Activated CD8-positive, alpha-beta memory T cell treated with anti-CD3 and anti-CD28 coated beads for 4 hours (primary cell): ENCODE measurements at places on chromosomes 11 and 22.

GRCh38 chr22:45286854-45287551 is 2.3 kb downstream of the UPK3A start:
- DNase-seq: no peak

GRCh38 chr11:114571712-114572111 is 12.0 kb upstream of the NXPE1 start:
- DNase-seq: no peak

DNA sequence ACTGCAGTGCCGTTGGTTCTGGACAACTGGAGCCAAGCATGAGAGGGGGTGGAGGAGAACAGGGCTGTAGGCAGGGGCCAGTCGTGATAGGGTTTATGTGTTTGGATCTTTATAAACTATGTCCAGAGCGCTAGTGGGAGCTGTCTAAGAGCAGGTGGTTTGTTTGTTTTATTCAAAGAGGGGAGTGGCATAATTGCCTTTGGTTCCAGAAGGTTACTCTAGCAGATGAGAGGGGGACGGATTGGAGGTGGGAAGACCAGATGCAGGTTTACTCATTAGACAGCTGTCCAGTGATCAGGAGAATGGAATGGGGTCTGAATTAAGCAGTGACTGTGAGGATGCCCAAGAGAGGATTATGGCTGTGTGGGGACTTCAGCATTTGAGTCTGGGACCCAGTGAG is 109.3 kb upstream of the TBCEL start:
- no peak for DNase-seq

- DNase-seq: no peak
Observed at GRCh38 chr11:119438599-119438998, 15.6 kb upstream of the THY1 start.

DNA sequence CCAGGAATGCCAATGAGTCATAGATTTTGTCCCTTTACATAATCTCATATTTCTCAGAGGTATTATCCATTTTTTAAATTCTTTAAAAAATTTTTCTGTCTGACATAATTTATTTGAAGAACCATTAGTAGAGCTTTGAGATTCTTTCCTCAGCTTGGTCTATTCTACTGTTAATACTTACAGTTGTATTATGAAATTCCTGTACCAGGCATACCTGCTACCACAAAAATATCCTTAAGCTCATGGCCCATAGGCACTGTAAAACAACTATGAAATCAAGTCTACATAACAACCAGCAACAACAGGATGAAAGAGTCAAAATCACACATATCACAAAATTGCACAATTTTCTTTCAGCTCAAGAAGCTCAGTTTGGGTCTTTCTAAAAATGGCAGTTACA is 541.3 kb downstream of the LUZP2 start:
- DNase-seq: no peak

DNA sequence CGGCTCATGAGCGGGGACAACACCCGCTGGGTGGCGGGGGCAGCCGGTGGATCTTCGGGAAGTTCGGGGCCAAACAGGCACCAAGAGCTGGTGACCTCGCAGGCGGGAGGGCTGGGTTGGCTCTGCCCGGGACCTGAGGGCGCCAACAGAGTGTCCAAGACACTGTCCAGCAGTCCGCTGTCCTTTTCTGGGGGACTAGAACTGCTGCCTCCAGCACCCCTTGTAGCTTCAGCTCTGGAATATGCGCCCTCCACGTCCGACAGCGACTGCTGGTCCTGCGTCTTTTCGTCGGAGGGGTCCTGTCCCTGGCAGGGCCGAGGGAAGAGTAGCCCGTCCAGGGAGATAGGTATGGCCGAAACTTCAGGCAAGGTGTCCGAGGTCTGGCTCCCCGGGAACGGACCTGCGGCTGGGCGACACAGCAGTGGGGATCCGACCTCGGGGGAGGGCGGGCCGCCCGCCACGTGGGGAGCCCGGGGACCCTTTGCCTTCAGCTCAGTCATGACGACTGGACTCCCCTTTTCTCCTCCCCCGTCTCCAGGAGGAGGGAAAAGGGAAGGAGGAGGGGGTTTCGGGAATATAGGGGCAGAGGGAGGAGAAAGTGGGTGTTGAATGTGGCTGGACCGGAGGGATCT is 926 bp downstream of the PGR start:
- no peak for DNase-seq

DNA sequence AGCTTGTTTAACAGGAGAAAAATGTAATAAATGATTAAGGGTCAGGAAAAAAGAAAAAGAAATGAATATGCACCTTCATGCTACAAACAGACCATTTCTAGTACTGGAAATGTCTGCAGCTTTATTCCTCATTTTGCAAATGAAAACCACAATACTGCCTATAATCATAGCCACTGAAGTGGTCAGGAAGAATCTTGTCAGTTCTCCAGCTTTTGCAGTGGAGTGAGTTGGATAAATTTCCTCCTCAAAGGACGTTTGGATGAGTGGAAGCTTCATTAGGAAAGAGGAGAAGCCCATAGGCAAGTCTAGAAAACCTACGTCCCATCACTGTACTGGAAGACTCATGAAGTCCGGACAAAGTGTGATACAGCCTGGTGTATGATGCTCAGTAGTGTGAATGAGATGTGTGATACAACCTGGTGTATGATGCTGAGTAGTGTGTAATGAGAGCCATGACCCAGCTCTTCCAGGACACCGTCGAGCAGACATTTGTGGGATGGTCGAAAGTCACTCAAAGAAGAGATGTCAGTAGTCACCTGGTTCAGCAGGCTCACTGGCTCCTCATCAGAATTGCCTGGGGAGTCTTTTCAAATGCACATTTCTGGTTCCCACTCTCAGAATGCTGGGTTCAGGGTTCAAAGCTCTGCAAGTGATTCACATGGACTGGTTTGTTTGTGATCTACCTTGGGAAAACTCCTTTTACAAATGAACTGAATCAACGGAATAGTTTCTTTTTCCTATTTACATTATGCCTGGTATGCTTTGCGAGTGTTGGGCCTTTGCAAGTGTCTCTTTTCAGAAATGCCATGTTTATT is 101.3 kb downstream of the PDHX start:
- DNase-seq: no peak

GRCh38 chr22:39576027-39576426 is 5.5 kb downstream of the CACNA1I start:
- DNase-seq: no peak

DNA sequence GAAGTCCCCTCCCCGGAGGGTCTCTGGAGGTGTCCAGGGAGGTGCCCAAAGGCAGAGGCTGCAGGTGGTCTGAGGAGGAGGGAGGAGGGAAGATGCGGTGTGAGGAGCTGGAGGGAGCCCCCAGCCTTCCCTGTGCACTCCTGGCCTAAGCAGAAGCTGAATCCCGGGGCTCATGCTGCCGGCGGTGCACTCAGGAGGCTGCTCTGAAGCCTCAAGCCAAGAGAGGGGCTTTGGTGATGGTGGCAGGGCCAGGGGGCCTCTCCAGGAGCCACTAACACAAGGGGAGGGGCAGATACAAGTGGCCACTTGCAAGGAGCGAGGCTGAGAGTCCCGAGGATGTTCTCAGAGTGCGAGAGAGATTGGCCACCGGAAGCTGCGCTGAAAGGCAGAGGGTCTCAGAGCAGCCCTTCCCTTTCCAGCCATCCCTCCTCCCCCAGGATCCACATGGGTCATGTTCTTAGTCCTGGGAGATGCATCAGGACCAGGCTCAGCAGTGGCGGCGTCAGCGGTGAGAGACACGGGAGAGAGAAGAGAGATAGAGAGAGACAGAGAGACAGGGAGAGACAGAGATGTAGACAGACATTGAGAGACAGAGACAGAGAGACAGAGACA is 774 bp upstream of the MRGPRG start:
- no peak for DNase-seq

DNA sequence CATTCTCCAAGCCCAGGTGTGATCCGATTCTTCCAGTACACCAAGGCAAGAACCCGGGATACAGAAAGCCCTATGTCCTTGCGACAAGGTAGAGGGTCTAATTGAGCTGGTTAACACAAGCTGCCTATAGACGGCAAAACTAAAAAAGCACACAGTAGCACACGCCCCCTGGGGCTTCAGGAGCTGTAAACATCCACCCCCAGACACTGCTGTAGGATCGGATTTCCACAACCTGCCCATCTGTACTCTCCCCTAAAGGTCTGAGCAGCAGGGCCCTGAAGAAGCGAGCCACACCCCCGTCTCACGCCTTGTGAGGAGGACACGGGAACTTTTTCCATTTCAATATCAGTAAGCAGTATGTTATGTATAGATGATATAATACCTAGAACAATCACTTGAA is 624.7 kb downstream of the BUD13 start:
- DNase-seq: no peak

DNA sequence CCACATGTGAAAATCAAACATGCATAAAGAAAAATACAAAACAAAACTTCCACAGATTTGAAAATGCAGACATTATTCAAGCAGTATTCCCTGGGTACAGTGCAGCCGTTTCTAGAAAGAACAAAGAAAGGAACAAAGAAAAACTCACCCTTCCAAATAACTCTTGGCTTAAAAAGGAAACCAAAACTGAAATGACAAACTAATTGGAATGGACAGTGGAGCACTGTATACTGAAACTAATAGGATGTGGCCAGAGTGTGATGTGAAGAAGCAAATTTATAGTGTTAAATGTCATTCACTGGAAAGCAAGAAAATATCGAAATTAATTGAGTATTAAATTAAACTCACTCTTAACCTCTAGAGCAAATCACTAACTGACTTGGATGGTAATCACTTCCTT is 55.4 kb downstream of the QSER1 start:
- DNase-seq: no peak

DNA sequence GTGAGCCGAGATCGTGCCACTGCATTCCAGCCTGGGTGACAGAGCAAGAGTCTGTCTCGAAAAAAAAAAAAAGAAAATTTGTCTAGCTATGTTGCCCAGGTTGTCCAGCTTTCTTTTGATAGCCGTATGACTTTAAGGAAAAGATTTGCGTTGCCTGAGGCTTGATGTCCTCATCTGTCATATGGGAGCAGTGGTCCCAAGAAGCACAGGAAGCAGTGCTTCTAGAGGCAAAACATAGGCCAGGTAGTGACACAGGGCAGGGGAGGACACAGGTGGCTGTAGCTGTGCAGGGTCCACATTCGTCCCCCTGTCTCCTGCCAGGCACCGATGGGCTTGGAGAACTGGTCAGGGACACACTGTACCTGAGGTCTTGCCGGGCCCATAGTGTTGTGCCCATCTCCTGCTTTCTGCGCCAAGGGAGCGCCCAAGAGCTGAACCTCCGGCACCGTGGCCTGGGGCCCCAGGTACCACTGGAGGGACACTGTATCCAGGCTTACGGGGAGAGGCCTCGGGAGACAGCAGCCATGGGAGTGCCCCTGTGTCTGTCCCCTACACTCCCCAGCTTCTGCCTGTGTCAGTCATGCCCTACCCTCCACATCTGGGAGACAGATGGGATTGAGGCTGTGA is 1.4 kb downstream of the LRRC74B start:
- no peak for DNase-seq

GRCh38 chr11:74684661-74685060 is 46.6 kb downstream of the CHRDL2 start:
- no peak for DNase-seq

GRCh38 chr22:27896245-27896644 is 22.8 kb downstream of the PITPNB start:
- no peak for DNase-seq

- no peak for DNase-seq
Observed at GRCh38 chr22:24146194-24146616, 35.1 kb upstream of the SUSD2 start.

- no peak for DNase-seq
Observed at GRCh38 chr11:128289048-128289447, 298.3 kb downstream of the ETS1 start.

- no peak for DNase-seq
Observed at GRCh38 chr22:33186816-33187215, 128.6 kb upstream of the SYN3 start.

DNA sequence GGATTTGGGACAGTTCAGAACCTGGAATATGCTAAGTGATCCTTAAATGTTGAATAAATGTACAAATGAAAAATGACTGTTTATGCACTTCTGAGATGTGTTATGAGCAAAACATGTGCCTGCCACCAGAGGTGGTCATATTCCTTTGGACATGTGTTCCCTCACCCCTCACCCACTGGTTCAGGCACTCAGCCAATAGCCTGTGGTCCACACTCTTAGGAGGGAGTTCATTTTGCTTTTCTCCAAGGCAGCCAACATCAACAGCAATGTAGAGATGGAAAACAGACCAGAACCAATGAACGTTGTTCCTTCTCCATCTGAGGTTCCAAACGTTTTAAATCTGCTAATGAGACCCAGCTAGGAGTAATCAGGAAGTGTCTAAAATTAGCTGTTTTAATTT is 44.0 kb downstream of the RPUSD4 start:
- DNase-seq: no peak

DNA sequence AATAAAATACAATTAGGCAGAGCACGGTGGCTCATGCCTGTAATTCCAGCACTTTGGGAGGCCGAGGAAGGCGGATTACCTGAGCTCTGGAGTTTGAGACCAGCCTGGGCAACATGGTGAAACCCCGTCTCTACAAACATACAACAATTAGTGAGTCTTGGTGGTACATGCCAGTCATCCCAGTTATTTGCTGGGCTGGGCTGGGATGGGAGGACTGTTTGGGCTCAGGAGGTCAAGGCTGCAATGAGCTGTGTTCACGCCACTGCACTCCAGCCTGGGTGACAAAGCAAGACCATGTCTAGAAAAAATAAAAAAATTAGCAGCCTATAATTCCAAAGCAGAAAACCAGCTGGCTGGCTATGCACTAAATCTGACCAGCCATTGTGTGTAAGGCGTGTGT is 35.1 kb downstream of the APOL3 start:
- no peak for DNase-seq
